Sciatic nerve (tissue), 2 donors: ENCODE measurements at places on chromosomes 5 and 9. TPM values are rescaled to one million over a fixed set of nuclear protein-coding genes. Genes with fewer than 3 reads are reported as not detected.

The ESM1 gene
- 0.49 TPM for total RNA-seq

GRCh38 chr9:61674465-61674864 is 484.6 kb downstream of the SPATA31A7 start:
- peak; percentile 31 for DNase-seq

GRCh38 chr5:24163091-24163490 is 481.7 kb downstream of the CDH10 start:
- DNase-seq: no peak

DNA sequence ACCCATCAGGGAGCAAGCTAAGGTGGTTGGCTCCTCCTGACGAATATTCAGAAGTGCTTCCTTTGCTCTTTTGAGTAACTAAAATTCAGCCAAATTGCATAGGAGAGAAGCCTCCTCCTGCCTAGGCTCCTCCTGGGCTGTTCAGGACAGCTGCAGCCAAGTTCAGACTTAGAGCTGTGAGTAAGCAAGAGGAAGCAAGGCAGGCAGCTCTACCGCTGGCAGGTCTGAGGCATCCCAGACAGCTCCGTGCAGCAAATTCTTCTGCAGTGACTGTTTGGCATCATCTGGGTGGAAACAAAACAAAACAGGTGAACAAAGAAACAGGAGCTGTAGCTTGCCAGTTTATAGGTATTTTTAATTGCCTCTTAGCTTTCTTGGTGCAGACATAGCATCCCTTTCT is 421.0 kb downstream of the GADD45G start:
- DNase-seq: no peak

GRCh38 chr5:107513337-107514085 is 157.2 kb downstream of the EFNA5 start:
- DNase-seq: no peak

DNA sequence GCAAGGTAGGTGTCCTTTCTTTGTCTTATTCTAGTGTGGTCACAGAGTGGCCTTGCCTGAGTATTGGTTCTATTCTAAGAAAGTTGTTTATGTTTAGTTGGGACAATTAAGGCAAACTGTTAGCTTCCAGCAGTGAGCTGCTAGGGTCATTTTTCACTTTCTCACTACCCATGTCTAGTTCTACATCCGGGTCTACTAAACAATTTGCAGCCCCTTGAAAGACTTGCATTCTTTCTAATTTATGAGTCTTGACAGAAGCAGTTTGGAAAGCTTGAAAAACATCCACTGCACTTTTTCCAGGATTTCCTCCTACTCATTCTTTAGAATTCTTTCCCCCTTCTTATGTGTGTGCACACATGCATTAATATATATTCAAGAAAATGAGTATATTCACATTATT is 892.2 kb upstream of the ACO1 start:
- DNase-seq: no peak

DNA sequence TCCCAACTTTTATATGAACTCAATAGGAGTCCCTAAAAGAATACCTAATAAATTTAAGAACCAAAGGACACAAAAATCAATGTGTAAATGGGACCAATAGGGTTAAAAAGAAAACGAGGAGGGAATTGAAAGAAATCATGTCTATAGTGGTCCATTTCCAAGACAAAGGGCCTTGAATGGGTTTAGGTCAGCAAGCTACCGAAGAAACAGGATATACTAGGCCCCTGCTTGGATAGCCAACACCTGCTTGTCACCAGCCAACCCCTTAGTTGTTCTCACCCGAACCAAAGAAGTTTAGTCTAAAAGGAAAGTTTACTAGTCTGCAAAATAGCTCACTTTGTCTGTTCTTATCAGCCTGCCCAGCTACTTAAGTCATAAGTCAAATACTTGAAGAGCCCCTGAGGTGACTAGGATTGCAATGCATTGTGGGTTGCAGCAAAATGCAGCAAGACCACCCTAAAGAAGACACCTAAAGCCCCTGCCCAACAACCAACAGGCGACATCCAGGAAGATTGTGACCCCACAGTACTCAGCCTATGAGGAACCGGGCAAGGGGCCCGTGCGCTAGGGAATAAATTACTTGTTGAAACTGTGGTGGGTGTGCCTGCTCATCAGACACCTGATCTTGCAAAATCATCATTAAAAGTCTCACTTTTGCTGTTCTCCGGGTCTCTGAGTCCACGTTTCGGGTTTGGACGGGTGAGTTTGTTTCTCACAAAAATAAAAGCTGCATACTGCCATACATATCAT is 183.9 kb upstream of the PPP1R26 start:
- DNase-seq: no peak

GRCh38 chr9:32500768-32501167 is 25.2 kb downstream of the RIGI start:
- DNase-seq: no peak

DNA sequence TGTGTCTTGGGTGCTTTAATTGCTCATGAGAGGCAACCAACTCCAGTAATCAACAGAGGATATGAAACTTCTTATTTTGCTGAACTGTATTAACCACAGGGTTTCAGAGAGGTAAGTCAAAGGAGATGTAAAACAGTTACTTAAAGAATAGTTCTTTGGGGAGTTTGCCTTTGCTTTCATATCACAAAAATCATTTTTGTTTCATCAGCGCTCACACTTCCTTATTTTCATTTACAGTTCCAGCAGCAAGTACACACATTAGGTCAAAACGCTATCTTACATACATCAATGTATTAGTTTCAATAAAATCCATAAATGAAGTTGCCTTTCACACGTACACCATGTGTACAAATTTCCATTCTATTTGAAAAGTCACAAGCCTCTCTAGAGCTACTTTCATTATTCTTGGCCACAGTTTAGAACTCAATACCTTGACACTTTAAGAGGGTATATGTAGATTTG is 50.1 kb downstream of the ST8SIA4 start:
- no peak for DNase-seq

The SLCO6A1 gene
- total RNA-seq: not detected

DNA sequence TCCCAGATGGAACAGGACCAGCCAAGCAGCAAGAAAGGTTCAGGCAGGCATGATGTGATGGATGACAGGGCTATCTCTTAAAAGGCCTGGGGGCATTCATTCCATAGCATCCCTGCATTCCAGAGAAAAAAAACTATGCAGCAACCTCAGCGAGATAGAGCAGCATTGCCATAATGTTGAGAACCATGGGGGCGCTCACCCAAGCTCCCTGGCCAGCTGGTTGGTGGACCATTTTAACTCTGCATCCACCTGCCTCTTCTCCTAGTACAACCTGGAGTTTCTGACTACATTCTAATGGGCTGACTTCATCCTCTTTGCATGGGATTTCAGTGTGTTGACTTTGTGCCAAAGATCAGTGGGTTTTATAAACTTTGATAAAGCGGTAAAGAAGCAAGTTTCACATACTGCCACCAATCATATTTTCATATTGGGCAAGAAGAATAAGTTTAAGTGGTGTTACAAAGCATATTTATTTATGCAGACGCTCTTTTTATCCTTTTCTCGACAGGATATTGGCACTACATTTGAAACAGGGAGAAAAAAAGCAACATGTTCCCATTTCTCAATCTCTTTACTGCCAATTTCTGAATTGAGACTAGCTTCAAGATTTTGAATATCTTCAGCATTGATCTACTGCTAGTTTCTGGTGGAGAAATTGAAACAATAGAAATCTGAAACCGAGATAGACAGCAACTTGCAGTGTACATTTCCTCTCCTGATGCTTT is 378.3 kb upstream of the WWC1 start:
- no peak for DNase-seq

GRCh38 chr5:161442471-161442870 is 104.1 kb downstream of the GABRB2 start:
- no peak for DNase-seq

DNA sequence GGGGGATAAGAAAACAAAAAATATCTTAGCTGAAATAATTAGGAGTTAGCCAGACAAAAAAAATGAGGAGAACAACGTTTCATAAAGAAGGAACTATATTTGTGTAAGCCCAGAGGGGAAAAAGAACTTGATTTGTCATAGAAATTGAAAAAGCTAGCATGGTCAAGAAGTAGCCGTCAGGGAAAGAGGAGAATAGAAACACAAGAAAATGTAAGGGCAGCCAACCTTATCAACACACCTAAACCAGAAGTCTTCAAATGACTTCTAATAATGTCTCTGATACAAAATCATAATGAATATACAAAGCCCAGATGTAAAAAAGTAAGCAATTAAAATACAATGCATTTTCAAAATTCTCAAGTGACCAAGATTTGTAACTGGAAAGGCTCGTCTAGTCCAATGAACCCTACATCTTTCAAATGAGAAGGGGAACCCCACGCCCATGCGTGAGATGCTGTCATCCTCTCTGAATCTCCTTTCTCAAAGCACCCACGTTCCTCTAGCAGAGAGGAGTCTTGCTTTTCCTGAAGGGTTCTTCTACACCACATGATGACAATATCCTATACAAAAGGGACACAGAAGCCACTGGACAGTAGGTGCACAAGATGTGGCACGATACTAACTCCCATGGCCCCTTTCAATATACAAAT is 103.7 kb downstream of the ARL15 start:
- no peak for DNase-seq

DNA sequence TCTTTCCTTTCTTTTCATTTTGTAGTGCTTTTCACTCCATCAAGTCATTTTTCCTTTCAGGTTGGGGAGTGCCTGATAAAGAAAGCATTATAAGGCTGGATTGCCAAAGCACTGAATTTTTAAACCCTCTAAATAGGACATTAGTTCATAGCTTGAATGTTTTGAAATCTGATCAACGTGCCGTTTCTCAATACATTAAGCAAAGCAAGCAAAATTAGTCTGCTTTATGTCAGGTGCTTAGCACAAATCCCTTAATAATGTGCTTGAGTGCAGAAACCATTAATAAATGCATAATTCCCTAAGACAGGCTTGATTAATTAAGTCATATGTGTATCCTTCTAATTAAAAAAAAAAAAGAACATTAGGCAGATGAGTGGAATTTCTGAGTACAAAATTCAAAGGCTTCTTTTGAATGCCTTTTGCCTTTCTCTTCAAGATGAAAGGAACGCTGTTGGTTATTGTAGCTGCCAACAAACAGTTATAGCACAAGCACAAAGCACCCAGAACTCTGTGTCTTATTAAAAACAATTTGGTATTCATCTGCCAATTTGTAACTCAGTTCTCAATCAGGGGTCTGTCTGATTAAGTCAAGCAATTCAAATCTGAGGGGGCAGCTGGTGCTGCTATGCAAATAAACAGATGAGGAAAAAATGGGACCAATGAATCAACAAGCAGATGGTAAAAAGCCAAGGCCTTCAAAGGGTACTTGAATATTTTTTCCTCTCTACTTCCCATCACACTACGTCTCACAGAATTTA is 233.7 kb downstream of the TLE1 start:
- no peak for DNase-seq

DNA sequence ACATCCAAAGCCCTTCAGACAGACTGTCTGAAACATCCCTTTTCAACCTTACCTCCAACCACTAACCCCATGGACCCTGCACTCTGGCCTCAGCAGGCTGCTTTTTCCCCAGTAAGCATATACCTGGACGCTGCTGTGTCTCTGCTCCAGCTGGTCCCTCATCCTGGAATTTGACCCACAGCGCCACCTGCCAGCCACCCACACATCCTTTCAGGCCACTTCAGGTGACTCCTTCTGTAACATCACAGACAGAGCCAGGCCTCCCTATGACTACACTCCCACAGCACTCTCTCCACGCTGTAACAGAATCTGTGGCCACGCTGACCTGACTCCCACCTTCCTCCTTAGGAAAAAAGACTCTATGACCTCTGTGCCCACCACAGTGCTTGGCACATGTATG is 3.4 kb downstream of the MGAT1 start:
- no peak for DNase-seq

DNA sequence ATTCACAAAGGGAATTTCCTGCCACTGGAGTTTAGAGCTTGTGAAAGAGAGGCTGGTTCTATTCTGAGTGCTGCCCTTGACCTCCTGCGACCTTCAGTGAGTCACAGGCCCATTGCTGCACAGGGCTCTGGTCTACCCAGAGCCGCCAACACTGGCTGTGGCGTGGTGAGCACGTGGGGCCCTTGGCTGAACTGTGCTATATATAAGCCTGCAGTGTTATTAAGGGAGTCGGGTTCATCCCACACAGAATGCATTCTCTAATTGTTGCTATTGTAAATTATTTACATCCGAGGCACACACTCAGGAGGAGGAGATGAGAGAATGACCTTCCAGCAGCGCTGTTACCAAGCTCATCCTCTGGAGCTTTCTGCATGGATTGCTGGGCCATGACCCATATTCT is 47.1 kb downstream of the BRINP1 start:
- DNase-seq: no peak

GRCh38 chr9:131733541-131734061 is 6.3 kb downstream of the RAPGEF1 start:
- DNase-seq: no peak

The IRX4 gene
- not detected for total RNA-seq

GRCh38 chr9:100227636-100228035 is 125.1 kb downstream of the TEX10 start:
- DNase-seq: no peak

DNA sequence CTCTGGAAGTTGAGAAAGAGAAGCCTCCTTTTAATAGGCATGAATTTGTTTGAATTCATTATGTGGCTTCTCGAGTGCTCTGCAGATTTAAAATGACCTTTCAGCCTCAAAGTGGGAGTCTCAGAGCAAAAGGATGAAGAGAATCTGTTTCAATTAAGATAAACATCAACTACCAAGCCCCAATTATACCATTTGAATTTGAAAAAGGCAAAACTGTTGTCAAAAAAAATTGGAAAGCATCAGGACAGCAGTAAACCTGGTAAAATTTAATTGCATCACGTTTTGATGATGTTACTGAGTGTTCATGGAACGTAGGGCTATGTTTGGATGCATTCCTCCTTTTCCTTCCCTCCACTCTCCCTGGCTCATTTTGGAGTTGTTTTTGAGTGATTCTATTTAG is 637.2 kb downstream of the PDE4D start:
- no peak for DNase-seq

The SPINK1 gene
- 2.8 TPM for total RNA-seq

- no peak for DNase-seq
These were observed 160.7 kb downstream of the PDE4D start for GRCh38 chr5:59732806-59733205.

The ECPAS gene
- 101 TPM for total RNA-seq

GRCh38 chr9:130688072-130688471 is 5.5 kb upstream of the EXOSC2 start:
- no peak for DNase-seq

GRCh38 chr5:136194576-136194975 is 1.6 kb upstream of the SMIM32 start:
- no peak for DNase-seq

- no peak for DNase-seq
These were observed 401.9 kb upstream of the PDE4D start for GRCh38 chr5:60295423-60295822.

The MLANA gene
- total RNA-seq: not detected

GRCh38 chr9:113131689-113132151 is 19.1 kb upstream of the SLC31A2 start:
- DNase-seq: no peak

The CKS2 gene
- 4.6 TPM for total RNA-seq
